ENCODE measurements at places on chromosomes 11 and 22. TPM values are rescaled to one million over a fixed set of nuclear protein-coding genes. Genes with fewer than 3 reads are reported as not detected.

DNA sequence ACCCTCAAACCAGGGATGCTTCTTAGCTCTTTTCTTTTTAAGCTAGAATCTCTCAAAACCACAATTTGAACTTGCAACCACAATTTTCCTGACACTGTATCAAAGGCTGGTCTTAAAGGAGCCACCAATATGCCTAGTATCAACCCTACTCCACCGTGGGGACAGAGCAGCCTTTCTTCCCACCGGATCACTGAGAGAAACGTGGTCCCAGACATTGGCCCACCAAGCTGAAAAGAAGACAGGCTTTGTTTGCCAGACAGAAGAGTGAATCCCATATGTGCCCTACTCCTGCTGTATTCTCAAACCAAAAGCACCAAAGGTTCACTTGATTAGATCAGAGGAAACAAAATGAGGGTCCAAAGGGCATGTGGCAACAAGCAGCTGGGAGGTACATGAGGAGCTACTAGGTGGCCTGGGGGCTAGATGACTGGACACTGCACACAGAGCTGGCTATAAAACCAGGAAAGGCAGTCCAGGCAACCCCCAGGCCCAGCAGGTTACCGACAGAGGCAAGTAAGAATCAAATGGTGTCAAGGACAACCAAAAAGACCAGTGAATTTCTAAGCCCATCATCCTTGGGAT lies 3.6 kb upstream of the VWCE start:
- no peak for DNase-seq

Gene SAA4
- not detected for total RNA-seq

DNA sequence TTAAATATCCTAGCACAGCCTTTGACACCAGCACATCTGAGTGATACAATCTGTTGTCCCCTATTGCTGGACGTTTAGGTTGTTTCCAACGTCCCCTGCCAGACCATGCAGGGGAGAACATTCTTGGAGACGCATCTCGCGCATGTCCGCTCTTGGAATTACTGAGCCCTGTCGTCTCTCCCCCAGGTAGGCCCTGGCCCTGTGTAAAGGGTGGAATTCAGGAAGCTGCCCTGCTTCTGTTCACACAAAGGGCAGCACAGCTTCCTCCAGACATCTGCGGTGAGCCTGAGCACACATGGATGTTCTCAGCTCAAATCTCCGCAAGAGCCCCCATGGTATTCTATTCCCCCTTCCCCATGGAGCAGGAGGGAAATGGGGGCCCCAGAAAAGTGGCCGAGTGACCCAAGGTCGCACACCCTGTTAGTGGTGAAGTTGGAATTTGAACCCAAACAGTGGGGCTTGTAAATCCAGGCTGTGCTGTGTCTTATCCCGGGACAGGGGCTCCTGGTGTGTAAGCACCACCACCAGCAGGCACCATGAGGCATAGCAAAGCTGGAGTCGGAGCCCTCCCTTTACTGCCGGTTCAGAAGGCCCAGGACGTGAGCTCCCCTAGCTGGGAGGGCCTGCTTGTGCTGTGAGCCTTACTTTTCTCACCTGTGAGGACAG lies 5.0 kb upstream of the FGF19 start:
- no peak for DNase-seq

DNA sequence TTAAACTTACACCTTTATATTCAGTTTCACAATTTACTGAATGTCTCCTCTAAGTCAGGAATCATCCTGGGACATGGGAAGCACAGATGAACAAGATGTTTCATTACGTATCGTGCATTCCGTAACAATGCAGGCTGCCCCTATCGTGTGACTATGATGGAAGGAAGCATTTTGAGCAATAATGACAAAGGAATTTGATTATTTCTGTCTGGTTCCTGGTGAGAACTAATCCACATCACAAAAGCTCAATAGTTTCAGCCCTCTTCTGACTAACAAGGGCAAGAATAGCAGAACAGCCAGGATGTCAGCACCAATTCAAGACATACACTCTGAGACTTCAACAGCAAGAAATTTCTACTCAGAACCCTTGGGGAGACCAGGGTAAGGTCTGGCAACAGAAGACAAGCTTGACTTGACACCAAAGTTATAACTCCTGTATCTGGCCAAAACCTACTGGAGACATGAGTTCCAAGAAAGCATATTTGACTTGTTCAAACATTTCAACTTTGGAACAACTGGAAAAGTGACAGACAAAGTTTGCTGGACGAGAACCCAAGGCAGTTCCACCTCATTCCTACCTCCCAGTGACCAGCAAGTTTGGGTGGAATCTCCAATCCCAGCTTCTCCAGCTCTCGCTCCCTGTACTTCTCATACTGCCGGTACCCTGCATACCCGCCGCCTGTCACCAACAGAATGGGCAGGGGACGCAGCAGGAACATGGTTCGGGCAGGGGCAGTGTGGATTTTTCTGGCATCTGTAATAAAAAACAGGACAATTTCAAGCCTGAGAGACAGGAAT lies 14.3 kb downstream of the PISD start:
- no peak for DNase-seq

GRCh38 chr11:19453651-19454257 lies 213.0 kb upstream of the E2F8 start:
- DNase-seq, result no peak

DNA sequence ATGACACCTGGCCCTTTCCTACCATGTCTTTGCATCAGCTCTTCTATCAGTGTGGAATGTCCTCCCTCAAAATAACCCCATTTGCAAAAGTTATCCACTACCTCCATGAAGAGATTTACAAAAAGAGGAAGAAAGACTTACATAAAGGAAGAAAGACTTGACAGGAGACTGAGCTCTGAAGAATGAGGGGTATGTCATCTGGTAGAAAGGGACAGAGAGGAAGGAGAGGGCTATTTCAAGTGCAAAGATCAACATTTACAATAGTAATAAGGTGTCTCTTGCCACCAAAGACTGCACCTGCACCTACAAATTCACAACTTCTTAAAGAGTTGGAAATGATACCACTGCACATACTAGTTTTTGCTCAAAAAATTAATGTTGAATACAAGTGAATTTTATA lies 18.2 kb downstream of the PAK1 start:
- no peak for DNase-seq

All from mucosa of descending colon (tissue), 3 donors.